ENCODE measurements at places on chromosomes 7 and 10.

DNA sequence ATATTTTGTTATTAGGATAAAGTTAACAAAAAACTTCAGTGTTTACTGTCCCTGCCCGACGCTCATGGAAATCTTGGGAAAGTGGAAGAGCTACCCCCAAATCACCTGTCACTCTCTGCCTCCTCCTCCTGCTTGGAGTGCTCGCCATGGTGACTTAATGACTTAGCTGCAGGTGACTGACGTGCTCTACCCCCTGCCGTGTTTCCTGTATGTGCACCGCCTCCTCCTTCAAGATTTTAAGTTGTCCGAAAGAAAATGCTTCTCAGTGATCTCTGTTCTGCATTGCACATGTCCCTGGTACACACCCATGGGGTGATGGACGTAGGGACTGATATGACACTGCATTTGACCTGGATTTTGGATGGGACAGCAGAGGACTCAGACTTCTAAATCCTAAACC is 338.8 kb upstream of the SHH start:
- no peak for DNase-seq

DNA sequence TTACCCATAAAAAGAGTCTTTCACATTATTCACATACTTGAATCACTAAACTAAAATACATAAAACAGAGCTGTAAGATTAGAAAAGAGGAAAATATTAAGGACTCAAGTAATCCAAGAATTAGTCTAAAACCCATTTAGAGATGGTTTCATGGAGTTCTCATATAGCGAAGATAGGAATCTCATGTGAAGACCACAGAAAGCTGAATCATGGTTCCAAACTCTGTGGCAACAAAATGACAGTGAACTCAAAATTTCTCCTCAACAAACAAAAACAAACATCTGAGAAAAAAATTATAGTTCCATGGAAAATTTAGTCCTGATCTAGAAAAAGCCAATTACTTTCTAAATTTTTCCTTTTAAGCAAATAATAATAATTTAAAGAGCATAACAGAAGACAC is 34.6 kb downstream of the BAZ1B start:
- DNase-seq = no peak

GRCh38 chr10:90913774-90914420 is 7.0 kb downstream of the ANKRD1 start:
- no peak for DNase-seq

- no peak for DNase-seq
Measured at GRCh38 chr7:99440195-99440594, 1.5 kb downstream of the CPSF4 start.

- DNase-seq = peak; percentile 14
Measured at GRCh38 chr10:50740293-50740648, 535 bp downstream of the ASAH2B start.

GRCh38 chr7:83769407-83769806 is 120.5 kb upstream of the SEMA3E start:
- no peak for DNase-seq

DNA sequence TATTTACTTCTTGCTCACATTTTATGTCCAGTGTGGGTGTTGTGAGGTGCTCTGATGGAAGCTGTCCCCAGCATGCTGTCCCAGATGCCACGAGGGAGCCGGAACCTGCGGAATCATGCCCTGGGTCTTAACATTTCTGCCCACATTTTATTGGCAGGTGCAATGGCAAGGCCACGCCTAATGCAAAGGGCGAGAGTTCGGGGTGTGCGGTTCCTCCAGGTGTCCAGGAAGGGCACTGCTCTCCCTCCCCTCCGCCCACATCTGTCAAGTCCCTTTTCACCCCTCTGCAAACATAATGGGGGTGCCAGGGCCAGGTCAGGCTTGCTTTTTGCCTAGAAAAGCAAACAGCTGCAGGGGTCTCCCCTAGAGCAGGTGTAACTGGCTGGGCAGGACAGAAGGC is 16.4 kb downstream of the PDAP1 start:
- DNase-seq = no peak

DNA sequence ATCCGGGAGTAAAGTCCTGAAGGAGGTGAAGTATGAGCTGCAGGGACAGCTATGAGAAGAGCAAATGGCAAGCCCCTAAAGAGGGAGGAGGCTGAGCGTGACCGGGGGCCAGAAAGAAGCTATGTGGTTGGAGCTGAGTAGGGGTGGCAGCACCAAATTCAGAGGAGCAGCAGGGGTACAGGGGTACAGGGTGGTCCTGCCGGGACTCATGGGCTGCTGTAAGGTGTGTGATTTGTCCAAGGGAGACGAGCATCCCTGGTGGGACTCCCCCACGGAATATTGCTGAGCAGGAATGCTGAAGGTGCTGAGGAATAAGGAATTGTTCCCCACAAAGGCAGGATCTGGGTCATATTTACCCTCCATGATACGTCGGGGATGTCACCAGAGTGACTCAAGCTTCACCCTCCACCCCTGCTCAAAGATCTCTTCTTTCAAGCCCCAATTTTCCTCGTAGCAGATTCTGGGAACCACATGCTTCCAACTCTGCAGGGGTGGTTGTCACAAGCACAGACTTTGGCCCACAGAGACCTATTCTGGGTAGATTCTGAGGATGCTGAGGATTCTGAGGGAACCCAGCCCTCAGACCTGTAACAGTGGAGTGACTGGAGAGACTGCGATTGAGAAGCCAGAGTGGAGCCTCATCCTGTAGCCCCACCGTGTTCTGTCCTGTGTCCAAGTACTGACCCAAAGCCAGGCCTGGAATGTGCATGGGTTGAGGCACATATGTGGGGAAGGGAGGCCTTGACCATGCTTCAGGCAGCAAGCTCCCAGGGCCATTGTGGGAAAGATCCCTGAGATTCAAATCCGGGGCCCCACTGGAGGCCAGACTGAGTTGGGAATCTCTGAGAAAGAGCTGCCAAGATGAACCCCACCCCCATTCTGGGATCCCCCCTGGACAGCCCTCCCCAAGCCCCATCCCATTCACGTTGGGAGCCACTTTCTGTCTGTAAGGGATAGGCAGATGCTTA is 4.2 kb downstream of the SFTPD start:
- DNase-seq = no peak

DNA sequence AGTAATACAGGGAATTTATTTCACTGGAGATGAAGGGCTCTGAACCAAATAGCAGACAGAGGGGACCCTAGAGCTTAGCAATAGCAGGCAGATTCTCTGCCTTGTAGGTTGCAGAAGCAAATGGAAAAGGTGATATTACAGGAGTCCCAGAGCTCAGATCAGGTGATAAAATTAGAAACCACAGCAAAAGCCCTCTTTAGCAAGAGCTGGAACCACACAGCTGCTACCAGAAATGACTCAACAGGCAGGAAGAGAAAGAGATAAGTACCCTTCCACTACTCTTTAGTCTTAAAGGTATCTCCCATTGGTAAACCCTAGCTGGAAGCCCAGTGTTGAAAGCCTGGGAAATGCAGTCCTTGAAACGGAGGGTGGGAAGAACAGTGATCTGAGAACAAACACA is 535.6 kb upstream of the GHITM start:
- no peak for DNase-seq

DNA sequence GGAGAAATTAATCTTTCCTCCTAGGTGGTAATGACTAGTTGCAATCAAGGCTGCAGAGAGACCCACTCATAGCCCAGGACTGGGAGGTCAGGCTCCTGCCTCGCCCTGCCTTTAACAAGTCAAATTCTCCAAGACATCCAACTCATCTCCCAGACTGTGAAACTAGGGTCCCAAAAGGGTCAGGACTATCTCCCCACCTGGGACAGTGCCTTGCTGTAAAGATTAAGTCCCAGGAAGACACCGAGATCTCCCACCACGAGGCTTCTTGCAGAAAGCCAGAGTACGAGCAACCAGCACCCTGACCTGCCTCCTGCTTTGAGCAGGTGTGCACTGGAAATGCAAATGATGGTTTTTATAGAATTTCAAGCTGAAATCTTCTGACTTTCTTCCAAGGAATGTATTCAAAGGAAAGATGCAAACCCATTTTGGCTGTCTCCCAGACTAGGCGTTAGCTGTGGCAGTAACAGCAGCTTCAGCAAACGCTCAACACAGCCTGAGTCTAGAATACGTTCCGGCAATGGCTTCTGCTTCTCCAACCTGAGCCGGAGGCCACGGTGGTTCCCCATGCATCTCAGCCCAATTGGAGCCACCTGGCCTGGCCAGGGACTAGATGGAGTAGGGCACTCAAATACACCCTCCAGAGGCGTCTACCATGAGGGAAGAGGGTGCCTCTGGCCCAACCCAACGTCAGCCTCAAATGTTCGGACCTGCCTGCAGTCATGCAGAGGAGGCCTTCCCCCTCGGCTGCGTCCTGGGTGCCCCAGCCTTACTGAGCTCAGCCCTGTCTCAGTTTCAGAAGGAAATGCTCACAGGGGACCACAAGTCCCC is 170.4 kb downstream of the PRKAG2 start:
- no peak for DNase-seq

DNA sequence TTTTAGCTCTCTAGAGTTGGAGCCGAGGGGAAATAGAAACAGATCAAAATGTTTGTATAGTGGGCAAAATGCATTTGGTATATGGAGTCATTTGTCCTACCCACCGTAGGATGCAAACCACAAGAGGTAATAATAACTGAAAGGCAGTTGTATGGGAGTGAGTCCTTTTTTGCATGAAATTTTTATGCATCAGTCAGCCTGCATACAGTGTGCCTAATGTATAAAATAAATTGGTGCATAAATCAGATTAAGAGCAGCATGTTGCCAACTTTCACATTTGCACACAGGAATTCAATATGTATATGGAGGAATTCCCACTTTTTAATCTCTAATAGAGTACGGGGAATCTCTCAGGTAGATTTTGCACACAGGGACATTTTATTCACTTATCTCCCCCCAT is 262.8 kb downstream of the LRMDA start:
- no peak for DNase-seq

DNA sequence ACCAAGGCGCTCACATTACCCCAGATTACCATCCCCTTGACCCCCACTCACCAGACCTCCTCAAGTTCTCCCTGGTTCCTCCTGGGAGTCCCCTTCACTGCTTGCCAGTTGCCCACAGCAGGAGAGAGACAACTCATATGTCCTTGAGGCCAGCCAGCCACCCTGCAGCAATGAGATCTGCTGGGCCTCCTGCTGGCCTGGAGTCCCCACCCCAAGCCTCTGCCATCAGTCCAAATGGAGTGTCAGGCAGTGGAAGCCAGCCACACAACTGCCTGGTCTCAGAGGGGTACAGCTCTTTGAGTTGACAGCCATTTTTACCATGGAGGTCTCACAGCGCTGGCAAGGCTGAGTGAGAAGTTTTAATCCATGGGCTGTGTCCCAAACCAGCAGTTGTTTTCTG is 53.0 kb upstream of the EXOC4 start:
- DNase-seq = no peak

GRCh38 chr7:149743476-149744255 is 29.7 kb downstream of the ZNF467 start:
- no peak for DNase-seq

- DNase-seq = no peak
Measured at GRCh38 chr10:106566873-106567272, 597.6 kb downstream of the SORCS1 start.

DNA sequence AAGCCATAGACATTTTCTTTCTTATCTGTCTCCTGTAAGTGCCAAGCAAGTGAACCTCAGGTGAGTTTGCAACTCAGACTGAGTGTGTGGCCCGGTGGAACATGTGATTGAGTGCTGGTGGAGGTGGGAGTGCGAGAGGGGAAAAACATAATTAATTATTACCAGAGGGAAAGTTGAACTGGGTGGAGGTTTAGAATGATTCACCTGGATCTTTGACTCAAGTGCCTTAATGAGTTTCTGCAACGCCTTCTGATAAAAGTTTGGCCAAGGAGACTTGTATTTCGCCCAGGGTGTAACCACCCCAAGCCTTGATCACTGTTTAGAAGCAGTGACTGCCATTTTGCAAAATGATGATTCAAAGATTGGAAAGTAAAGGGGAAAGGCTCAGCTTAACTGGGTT is 513.9 kb downstream of the GATA3 start:
- DNase-seq = no peak

GRCh38 chr10:28722065-28722803 is 44.9 kb downstream of the BAMBI start:
- peak; percentile 30 for DNase-seq

GRCh38 chr7:128027485-128027980 is 3.7 kb downstream of the LRRC4 start:
- peak; percentile 86 for DNase-seq

DNA sequence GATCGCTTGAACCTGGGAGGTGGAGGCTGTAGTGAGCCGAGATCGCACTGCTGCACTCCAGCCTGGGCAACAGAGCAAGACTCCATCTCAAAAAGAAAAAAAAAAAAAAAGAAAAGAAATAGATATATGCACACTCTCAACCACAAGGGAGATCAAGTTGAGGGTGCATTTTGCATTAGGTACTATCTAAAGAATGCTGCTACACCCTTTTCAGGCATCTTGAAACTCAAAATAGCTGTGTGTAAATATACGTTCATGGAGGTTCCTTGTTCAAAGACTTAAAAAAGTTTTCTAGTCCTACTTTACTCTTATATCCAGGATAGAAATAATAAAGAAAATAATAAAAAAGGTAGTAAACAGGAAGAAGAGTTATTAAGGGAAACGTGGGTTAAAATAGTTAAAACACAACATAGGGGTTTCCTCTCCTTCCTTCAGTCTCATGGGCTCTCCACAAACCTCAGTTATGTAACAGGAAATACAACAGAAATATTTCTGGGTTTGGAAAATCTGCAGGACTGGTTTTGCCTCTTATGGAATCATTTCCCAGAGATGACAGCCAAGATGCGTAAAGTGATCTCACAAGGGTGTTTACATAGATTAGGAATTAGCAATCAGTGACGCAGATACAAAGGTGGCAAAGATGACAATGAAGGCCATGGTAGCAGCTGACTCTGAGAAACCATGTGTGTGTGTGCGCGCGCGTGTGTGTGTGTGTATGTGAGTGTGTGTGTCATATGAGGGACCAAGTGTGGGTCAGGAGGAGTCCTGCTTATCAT is 15.1 kb downstream of the STEAP4 start:
- peak; percentile 9 for DNase-seq

DNA sequence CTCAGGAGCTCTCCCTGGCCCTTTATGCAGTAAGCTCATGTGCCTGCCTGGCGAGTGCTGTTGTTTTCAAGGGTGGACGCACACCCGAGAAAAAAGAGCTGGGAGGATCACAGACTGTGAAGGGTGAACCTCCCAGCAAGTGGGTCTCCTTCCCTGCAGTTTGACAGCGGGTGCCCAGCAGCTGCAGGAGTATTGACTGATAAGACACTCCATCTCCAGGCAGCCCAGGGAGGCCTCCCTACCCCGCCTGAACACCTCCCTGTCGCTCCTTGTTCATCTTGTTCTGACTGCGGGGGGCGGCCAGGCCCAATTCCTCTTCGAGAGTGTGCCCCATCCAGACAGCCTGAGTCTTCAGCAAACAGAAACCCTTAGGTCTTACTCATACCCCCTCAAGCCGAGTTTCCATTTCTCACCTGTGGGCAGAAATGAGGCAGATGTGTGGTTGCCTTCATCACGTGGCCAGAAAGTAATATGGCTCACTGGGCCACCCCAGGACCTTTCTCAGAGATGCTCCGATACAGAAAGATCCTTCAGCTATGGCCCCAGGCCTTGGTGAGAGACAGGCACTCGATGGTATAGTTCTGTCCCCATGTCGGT is 17.2 kb downstream of the MDH2 start:
- DNase-seq = no peak

DNA sequence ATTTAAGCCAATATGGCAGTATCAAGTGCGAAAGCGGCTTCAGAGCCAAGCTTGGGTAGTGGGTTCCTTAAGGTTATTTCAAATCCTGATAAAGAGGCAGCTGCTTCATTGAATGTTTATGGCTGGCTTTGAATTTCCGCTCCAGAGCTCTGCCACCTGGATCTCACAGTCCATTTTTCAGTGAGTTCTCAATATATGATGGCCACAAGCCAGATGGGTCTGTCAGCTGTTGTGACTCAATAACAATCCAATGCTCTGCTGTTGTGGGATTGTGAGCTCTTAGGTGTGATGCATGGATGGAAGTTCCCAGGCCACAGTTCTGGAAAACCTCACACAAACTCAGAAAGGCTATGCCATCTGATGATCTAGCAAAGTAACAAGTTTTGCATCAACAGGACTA is 743.8 kb upstream of the LRRN3 start:
- no peak for DNase-seq

Data from large intestine (tissue), 12 donors.